ENCODE measurements at places on chromosomes 6 and 20. TPM values are rescaled to one million over a fixed set of nuclear protein-coding genes. Genes with fewer than 3 reads are reported as not detected.

Gene HLA-G
- not detected for total RNA-seq

Gene MCHR2
- total RNA-seq: not detected

Gene PLEKHG1
- 6.5 TPM for total RNA-seq

Gene WFDC12
- total RNA-seq: not detected

Gene SLC22A3
- total RNA-seq: 3.4 TPM

Gene TSBP1
- not detected for total RNA-seq

Gene HEY2
- not detected for total RNA-seq

Gene KIF6
- total RNA-seq: not detected

Gene SLC26A8
- total RNA-seq: not detected

Gene GLP1R
- total RNA-seq: not detected

Gene POU3F2
- total RNA-seq: not detected

Gene DLK2
- 1.8 TPM for total RNA-seq

Gene BPIFB1
- total RNA-seq: not detected

Gene GSTA3
- not detected for total RNA-seq

Gene KIFC1
- 6.8 TPM for total RNA-seq

Gene WTAP
- total RNA-seq: 70.8 TPM

Gene C6orf118
- not detected for total RNA-seq
